NCI-H69 (cell line): ENCODE measurements at places on chromosomes 7 and 10.

- DNase-seq, result peak; percentile 30
These were observed 1.2 kb downstream of the IGFBP1 start for GRCh38 chr7:45889367-45890067.

DNA sequence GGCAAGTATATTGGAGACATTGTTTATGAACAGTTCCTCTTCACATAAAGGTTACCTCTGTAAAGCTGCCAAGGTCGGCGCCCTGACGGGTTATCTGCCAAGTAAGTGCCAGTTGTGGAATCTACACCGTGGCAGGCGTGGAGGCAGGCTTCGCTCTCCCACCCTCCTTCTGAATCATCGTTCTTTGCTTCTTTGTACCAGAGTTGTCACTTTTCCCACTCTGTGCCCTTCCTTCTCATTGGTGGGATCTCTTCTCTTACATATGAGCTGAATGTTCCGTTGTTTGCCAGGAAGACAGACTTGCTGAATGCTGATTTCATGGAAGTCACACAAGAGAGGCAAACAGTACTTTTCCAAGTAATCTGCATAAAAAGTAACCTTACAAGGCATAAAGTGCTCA, 40.6 kb upstream of the PTPRZ1 start:
- peak; percentile 92 for DNase-seq

DNA sequence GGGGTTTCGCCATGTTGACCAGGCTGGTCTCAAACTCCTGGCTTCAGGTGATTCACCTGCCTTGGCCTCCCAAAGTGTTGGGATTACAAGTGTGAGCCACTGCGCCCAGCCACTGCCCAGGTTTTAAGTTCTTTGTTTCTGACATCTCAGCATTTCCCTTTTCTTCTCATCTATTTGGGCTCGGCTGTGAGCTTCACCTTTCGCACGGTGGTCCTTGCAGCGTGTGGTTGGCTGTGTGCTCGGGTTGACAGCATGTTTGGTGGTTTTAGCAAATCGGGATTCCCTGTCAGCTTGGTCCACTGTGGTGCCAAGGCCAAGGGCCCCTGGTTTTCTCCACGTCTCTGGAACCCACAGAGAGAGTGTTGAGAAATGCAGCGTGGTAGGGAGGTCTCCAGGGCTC, 138.8 kb downstream of the DNAJB6 start:
- DNase-seq, result no peak

- no peak for DNase-seq
These were observed 573.9 kb downstream of the GATA3 start for GRCh38 chr10:8628351-8628750.

- no peak for DNase-seq
These were observed 186.1 kb downstream of the TRIL start for GRCh38 chr7:28771906-28772622.

GRCh38 chr10:123930340-123931001, 38.9 kb upstream of the CPXM2 start:
- no peak for DNase-seq

DNA sequence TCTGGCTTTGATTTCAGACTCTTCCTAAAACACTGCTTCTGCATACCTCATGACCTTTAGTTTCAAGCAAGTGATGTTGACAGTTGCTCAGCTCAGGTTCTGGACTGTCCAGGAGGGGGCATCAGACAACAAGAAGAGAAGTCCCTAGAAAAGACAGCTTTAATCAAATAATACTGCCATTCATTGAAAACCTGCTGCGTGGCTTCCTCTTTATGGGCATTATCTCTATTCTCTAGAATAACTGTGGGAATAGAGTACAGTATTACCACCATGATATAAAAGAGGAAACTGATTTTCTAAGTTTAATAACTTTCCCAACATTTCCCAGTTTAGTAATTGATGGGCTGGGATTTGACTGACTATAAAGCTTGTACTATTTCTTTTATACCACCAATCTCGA, 170.4 kb downstream of the SNX13 start:
- peak; percentile 93 for DNase-seq

- peak; percentile 65 for DNase-seq
These were observed 4.1 kb downstream of the ABLIM1 start for GRCh38 chr10:114653926-114654325.

GRCh38 chr7:113799896-113800295, 118.9 kb downstream of the PPP1R3A start:
- peak; percentile 98 for DNase-seq

GRCh38 chr7:130473289-130473688, 18.6 kb upstream of the MEST start:
- DNase-seq, result peak; percentile 54

- DNase-seq, result no peak
These were observed 413.2 kb upstream of the PHF14 start for GRCh38 chr7:10560497-10560896.

GRCh38 chr7:2288503-2288902, 25.7 kb downstream of the SNX8 start:
- no peak for DNase-seq

- DNase-seq, result no peak
These were observed 12.6 kb downstream of the CPA2 start for GRCh38 chr7:130279286-130279685.

DNA sequence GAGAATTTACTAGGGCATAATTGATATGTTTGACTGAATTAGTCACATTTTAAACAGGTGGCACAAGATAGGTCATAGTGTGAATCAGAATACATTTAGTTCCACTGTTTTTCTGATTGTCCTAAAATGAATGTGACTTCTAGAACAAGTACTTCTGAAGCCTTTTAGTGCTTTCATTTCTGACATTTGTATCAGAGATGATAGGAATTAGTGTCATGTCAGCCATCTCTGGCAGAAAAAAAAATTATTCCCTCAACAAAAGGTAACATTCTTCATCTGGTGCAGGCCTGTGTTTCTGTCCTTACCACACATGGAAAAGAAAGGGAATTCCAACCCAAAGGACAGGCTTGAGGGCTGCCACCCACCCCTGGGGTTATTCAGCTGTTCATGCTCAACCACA, 21.3 kb downstream of the GRM8 start:
- DNase-seq, result no peak

GRCh38 chr7:25790963-25791362, 361.0 kb upstream of the NFE2L3 start:
- DNase-seq, result no peak

DNA sequence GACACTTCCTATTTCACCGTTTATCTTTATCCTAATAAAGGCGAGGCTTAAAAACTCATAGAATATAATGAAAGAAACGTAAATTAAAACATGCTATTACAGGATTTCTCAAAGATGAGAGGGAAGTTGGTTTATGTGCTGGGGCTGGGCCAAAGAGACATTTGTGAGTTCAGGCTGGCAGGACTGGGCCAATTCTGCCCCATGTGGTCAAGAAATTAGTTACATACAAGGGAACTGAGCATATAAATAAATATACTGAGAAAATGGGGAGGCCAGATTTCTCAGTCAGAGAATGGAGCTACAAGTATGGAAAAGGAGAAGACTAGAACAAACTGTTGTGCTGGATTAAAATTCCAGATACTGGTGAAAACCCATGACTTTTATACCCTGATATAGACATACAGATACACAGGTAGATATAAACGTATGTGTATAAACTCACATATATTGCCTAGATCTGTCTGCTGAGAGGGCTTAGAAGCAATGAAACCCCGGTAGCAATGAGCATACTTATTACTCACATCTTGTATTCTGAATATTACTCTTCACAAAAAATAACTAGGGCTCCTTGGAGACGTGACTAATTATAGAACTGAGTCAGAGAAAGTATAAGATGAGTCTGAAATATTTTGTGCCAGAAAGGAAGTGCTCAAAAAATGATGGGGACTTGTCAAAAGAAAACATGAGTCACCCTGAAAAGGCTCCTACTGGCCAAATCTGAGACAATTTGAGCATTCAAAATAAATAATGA, 155.7 kb upstream of the FGFR2 start:
- DNase-seq, result peak; percentile 6

- DNase-seq, result no peak
These were observed 47.4 kb upstream of the CAV2 start for GRCh38 chr7:116451957-116452729.

GRCh38 chr7:27842851-27843250, 102.9 kb downstream of the TAX1BP1 start:
- DNase-seq, result no peak

DNA sequence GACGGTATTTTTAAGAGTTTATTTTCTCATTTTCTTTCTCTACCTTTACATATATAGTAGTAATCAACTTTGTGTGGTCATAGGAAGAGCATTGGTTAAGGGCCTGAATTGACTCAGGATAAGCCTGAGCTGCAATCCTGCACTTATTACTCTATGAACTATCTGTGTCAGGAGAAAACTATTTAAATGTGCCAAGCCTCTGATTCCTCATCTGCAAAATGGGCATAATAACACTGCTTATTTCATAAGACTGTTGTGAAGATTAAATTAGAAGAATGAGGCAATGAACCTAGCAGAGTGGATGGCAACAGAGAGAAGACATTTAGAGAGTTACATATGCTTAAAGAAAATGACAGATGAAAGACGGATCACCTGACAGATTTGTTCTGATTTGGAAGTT, 175.5 kb downstream of the RELN start:
- no peak for DNase-seq

GRCh38 chr7:157291404-157292080, 45.3 kb upstream of the DNAJB6 start:
- DNase-seq, result no peak

GRCh38 chr7:90749774-90750173, 153.7 kb downstream of the CDK14 start:
- peak; percentile 49 for DNase-seq

GRCh38 chr10:130844310-130844709, 467.2 kb downstream of the TCERG1L start:
- no peak for DNase-seq

DNA sequence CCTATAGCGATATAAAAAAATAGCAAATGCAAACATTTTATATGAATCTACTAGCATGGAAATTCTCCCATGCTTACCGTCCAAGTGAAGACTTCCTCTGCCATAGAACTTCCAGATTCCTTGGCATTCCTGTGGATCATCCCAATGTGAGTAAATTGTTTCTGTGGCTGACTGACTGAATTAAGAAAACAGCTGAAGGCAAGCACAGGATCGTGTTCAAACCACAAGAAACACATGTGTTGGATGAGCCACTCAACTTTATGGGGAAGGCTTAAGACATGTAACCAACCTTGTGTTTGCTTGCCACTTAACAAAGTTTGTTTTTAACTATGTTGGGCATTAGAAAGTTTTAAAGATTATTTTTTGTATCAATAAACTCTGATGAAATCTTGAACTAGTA, 2.6 kb upstream of the MYPN start:
- DNase-seq, result no peak

DNA sequence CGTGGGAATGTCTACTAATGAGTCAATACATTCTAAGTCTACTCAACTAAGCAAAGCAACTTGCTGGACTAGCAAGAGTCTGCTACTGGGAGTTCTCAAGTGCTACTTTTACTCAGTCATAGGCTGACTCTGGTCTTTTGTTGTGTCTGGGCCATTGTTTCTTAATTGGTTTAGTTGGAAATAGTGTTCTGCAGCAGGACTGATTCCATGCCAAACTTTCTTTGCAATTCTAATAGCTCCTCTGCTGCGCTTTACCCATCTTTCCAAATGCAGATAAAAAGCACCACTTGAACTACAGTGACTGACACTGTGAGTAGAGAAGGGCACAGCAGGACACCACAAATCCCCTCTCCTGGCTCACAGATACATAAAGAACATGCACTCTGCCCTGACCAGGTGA, 125.7 kb downstream of the CD36 start:
- DNase-seq, result peak; percentile 79

DNA sequence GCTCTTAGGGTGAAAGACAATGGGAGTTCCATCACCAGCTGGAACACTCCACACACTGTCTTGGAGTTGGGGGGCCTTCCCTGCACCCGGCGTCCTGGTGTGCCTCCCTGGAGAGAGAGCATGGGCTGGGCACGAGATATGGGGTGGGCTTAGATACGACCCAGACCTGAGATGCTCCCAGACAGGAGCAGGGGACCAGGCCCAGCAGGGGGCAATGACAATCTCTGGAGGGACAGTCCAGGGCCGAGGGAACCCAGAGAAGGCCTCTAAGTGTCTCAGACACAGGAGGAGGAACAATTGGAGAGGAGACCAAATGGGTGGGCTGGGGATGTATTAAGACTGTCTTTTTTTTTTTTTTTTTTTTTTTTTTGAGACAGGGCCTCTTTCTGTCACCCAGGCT, 40.0 kb downstream of the MYL10 start:
- no peak for DNase-seq

- no peak for DNase-seq
These were observed 132.5 kb upstream of the UNC5B start for GRCh38 chr10:71079761-71080380.

DNA sequence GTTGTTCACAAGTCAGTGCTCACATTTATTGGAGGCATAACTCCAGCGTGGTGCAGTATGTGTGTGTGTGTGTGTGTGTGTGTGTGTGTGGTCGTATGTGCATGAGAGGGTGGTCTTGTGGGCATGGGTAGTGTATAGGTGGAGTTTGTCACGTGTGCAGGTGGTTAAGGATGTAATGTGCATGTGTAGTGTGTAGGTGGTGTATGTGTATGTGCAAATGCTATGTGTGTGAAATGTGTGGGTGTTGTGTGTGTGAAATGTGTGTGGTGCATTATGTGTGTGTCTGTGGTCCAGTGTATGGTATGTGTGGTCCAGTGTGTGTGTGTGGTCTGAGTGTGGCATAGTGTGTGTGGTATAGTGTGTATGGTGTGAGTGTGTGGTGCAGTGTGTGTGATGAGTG, 30.3 kb upstream of the PODXL start:
- DNase-seq, result no peak

DNA sequence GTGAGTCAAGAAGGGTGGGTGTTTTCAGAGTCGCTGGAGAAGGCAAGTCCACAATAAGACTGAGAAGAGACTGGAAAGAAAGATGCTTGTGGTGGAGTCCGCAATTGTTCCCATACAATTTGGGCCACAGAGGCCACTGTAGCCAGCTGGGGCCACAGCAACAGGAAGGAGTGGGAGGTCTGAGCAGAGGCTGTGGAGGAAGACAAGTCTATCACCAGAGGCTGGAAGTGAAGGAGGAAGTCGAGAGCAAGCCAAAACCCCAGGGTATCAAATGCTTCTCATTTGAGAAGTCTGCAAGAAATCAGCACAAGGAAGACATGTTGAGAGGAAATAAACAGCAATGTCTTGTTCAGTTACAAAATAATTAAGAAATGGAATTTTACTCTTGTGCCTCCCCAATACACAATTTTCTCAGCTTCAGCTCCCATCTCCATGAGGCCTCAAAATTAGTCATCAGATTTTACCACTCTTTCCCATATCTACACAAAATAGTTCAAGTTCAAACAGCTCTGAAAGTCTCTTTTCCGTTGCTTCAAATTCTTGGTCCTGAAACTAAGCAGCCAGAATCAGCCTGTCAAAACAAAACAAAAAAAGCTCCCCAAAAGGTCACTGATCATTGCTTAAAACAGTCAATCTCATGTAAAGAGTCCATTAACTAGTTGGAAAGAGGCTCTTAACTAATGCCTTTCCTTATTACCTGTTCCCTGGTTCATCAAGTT, 31.6 kb downstream of the SLC16A12 start:
- DNase-seq, result peak; percentile 28

- DNase-seq, result no peak
These were observed 420.2 kb upstream of the AKR1E2 start for GRCh38 chr10:4405828-4406227.

- no peak for DNase-seq
These were observed 38.1 kb downstream of the FAM107B start for GRCh38 chr10:14736600-14737081.

GRCh38 chr7:38428041-38428440, 154.6 kb upstream of the TARP start:
- no peak for DNase-seq
